ENCODE measurements at places on chromosomes 6 and 20.
A peak's percentile ranks its signal among the peaks of the same experiment; 100 is the strongest.

DNA sequence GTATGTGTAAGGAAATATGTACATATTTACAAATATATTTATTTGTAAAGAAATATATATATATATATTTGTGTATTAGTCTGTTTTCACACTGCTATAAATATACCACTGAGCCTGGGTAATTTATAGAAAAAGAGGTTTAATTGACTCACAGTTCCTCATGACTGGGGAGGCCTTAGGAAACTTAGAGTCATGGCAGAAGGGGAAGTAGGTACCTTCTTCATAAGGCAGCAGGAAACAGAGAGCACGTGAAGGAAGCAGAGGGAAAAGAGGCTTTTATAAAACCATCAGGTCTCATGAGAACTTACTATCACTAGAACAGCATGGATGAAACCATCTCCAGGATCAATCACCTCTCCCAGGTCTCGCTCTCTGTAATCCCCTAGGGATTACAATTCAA is 644.5 kb upstream of the HS3ST5 start:
- DNase-seq = no peak

DNA sequence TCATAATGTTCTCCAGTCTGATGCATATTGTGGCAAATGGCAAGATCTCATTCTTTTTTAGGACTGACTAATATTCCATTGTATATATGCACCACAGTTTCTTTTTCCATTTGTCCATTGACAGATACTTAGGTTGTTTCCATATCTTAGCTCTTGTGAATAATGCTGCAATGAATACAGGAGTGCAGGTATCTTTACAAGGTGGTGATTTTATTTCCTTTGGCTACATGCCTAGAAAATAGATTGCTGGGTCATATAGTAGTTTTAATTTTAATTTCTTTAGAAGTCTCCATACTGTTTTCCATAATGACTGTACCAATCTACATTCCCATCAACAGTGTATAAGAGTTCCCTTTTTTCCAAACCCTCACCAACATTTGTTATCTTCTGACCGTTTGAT is 97.5 kb downstream of the TRMT11 start:
- DNase-seq = no peak

DNA sequence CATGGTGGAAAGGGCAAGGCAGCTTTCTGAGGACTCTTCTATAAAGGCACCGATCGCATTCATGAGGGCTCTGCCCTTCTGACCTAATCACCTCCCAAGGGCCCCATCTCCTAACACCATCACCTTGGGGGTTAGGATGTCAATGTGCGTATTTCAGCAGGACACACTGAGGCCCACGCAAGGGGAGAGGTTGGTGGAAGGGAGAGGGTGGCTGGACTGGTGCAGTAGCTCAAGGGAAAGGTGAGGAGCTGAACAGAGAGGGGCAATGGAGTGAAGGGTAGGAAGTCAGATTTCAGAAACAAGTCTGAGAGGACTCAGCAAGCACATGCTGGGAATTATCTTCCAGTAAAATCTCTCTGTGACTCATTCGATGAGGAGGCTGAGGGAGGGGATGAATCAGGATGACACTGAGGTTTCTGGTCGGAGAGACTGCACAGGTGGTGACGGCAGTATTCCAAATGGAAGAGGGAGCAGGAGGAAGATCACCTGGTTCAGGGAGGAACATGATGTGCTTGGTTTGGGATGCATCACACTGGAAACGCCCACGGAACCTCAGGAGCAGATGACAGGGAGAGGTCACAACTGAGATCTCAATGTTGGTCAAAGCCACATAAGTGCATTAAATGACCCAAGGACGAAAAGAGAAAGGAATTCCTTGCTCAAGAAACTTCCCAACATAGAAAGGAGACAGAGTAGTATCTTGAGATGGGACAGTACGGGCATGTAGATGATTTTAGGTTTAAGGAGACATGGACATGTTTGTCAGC is 67.1 kb downstream of the TFAP2A start:
- peak; percentile 42 for DNase-seq

DNA sequence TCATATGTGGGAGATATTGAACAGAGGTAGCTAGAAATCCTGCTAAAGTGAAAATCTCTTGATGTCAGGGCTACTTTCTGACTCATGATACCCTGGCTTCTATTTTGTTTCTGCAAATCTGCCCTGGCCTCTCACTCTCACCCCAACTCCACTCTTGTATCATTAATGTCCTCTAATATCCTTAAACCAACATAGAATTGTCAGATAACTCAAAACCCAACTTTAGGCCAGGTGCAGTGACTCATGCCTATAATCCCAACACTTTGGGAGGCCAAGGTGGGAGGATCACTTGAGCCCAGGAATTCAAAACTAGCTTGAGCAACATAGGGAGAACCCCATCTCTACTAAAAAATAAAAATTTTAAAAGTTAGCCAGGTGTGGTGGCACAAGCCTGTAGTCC is 33.8 kb upstream of the OSTM1 start:
- no peak for DNase-seq

- no peak for DNase-seq
Measured at GRCh38 chr6:22327881-22328280, 31.0 kb upstream of the PRL start.

GRCh38 chr20:13259921-13260320 is 38.8 kb downstream of the ISM1 start:
- DNase-seq = no peak

- DNase-seq = peak; percentile 18
Measured at GRCh38 chr6:5109436-5109835, 24.3 kb downstream of the PPP1R3G start.

GRCh38 chr6:39049575-39050283 is 1.1 kb downstream of the GLP1R start:
- DNase-seq = peak; percentile 53

GRCh38 chr6:37285861-37286311 is 27.9 kb upstream of the TMEM217 start:
- DNase-seq = no peak

DNA sequence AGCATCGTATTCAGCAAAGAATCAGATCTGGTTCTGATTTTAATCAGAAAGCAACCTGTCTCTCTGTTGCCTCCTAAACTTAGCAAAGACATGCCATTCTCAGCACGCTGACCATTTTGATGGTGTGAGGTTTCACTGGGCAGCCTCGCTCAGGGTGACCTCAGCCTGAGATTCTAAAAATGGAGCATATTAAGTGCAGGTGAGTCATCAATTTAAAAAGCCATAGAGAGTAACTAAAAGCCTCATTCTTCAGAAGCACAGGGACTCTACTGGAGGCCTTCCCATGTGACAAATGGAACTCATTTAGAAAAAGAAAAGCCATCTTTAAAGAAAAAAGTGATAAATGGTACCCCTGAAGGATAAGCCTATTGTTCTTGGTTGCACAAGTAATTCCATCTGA is 91.3 kb downstream of the FILIP1 start:
- DNase-seq = no peak

GRCh38 chr20:38201356-38201755 is 36.3 kb upstream of the TGM2 start:
- peak; percentile 47 for DNase-seq

DNA sequence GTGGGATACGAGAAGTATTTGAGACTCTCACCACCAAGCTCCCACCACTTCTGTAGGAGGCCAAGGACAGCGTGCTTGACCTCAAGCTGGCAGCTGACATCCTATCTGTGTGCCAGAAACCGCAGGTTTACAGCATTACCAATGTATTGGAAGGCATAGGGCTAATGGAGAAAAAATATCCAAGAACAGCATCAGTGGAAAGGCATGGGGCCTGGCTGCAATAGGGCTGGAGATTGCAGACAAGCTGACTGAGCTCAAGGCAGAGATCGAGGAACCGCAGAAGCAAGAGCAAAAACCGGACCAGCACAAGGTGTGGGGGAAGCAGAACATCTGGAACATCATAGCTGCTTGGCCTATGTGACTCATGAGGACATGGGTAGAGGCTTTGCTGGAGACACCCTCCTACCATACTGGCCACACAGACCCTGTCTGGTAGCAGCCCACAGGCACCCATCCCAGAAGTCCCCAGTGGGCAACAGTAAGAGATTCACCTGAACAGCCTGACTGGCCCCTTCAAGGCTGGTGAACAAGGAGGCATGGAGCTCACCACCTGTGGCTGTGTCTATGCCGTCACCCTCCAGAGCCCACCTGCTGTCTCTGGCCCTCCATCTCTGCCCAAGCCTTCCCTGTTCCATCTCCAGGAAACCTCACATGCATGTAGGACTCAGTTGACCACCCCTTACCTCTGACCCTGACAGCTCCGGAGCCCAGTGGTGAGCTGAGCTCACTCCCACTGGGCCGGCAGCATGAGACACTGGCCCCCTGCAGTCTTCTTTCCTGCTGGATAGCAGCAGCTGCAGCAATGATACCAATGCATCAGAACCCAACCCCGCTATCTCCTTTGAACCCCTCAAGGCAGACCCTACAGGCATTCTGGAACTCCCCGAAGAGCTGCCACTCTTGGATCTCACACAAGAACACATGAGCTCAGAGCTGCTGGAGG is 171.1 kb downstream of the KIF6 start:
- no peak for DNase-seq

DNA sequence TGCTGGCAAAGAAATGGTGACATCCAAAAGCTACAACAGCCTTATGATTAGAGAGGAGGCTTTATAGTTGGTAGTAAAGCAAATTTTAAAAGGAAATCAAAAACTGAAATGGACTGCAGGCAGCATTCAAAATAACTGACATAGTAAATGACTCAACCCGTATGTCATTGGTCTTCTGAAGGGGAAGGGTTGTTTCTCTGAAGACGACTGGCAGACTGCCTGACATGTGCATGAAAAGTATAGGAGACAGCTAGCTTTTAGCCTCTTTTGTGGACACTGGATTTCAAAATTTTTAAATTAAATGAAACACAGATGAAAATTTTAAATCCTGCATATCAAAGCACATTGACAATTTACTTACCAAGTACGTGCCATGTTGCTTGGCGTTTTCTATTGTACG is 90.7 kb downstream of the TRMT6 start:
- DNase-seq = no peak

DNA sequence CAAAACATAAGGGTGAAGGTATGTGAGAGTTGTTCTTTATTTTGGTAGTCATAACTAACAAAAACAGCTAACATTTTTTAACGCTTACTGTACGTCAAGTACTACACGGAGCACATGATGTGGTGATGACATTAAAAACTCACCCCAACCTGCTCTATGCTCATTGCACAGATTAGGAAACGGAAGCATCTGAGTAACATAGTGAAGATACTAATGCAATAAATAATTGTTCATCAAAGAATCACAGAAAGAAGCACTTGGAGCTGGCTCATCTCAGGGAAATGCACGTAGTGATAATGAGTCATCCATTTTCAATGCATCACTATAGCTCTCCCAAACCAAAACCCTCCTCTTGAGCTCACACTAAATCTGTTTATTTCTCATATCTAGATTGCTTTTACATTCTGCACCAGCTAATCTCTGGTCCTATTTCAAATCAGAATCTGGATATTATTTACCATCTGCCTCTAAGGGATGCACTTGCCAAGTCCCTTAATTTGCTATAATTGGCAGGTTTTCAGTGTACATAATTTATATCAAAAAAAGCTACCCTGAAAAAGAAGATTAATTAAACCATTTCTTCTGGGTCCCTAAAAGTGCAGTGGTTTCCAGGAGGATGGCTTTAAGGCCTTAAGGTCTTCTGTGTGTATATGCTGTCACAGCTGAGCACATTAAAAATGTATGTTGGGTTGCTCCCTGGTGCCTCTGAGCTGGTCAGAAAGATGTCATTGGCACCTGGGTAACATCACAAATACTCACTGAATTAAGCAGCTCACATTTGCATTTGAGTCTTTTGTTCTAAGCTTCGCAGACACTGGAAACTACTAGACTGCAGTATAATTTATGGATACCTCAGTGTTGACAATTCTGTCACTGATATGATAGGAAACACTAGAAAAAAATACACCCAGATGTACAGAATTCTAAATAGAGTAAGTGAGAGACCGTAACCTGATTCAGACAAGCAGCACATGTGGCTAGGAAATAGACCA is 677.4 kb upstream of the CITED2 start:
- DNase-seq = no peak

GRCh38 chr6:73801652-73802268 is 105.8 kb downstream of the CD109 start:
- DNase-seq = no peak

DNA sequence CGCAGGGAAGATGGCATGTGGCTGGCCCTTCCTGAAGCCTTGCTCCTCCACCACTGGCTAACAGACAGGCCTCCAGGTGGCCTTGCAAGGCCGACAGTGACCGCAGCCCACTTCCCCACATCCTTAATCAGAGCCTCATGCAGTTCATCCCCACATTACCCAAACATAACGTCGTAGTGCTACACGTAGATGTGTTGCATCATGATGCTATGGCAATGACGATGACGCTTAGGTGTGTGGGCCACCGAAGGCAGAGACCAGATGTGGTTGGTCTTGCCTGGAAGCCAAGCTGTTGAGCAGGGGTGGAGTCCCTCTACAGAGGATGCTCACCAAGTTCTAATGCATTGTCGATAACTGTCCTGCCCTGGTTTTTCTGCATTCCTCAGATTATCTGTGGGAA is 5.6 kb downstream of the CD93 start:
- DNase-seq = no peak
